ENCODE measurements at places on chromosomes 3 and 15.

- no peak for DNase-seq
Measured at GRCh38 chr3:5754602-5755001, 567.1 kb downstream of the EDEM1 start.

DNA sequence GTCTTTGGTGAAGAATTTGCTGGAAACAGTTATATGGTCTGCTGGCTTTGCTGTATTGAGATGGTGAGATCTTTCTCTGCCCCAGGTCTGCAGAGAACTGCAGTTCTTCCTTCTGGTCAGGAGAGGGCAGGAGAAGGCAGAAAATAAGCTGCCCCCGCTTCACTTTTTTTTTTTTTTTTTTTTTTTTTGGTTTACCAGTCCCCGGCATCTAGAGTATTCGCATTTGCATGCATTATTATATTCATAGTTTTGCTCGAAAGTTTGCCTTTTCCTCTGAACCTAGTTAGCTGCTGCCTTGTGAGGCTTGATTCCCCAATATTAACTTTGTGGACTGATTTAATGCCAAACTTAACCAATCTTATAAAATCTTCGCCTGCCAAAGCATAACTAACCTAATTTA lies 10.6 kb upstream of the PARL start:
- peak; percentile 52 for DNase-seq

GRCh38 chr15:25242957-25243799 lies 195.6 kb downstream of the UBE3A start:
- DNase-seq = no peak

GRCh38 chr3:23776352-23776891 lies 29.3 kb upstream of the UBE2E1 start:
- DNase-seq = peak; percentile 85

DNA sequence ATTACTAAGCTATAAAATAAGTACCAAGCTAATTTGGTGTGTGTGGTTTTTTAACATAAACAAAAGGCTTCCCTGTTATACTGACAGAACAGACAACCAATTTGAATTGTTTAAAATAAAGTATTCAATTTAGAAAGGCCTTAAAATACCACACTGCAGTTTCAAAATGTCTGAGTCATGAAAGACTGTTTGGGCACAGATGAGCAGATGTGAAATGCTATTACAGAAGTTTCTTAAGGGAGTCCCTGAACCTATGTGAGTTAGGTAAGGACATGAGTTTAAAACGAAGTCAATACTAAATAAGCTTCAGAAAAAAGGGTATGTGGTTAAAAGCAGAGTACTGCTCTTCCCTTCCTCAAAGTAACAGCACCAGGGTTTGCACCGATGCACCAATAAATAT lies 69.7 kb upstream of the SETMAR start:
- no peak for DNase-seq

DNA sequence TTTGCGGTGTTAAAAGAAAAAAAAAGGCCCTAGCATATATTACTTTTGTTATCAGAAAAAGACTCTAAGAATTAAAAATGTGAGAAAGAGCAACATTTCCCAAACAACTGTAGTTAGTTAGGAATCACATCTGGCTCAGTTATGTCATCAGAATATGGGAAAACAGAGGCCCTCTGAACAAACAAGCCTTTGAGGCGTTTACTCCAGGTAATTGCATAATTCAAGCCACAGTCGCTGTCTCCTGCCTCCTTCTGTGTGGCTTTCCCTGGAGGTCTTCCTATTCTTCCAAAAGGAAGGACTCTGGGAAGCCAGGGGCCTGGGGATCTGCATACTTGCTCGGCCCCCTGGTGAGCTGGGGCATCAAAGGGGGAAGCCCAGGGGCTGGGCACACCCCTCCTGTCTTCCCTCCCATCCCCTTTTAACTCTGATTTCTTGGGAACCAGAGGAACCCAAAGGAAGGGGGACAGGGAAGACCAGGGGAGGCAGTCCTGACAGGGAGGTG lies 3.7 kb upstream of the FAM107A start:
- no peak for DNase-seq

DNA sequence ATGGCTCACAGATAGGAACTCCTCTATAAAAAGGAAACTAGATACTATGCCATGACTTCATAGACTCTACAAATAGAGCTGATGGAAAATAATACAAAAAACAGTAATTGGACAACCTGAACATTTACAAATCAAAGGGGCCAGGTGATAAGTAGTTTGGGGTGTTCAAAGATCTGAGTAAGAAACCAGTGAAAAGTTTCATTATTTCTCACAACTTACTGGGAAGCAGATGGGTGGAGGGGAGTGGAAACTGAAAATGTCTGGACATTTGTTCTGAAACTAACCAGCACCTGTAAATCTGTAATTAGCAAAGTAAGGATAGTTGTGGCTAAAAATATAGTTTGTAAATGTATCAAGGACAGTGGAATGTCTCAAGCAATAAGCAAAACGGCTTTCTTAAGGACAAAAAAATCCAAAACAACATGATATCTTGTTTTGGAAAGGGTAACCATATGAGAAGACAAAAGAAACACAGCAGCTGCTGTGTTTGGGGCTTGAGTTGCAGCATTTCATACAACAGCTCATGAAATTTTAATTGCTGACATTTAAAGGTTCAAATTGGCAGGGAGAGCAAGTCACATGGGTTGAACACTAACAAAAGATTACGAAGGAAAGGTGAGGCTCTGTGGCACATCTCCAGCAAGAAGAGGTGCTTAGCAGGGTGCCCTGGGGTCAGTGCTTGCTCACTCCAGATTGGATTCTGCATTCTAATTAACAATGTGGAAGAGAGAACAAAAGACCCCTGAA lies 26.8 kb upstream of the THBS1 start:
- DNase-seq = no peak

DNA sequence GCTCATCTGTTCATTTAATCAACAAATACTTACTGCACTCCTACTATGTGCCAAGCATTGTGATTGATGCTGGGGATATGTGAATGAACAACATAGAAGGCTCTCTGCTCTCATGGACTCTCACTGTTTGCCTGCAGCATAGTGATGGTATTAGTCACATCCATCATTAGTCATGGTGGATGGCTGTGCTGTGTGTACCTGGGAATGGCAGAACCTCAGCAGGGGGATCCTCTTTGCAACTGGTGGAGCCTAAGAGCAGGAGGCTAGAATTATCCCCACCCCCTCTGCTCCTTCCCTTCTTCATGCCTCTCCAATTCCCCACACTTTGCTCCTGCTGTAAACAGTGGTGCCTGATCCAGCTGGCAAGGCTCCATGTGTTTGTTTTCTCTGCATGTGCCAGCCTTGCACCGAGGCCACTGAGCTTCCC lies 20.5 kb downstream of the BOC start:
- DNase-seq = peak; percentile 93

- no peak for DNase-seq
Measured at GRCh38 chr3:197507081-197507480, 48.7 kb downstream of the BDH1 start.

GRCh38 chr3:136957751-136958288 lies at the start of gene IL20RB:
Gene IL20RB (plus strand): TSS chr3:136957983. CDS start chr3:136958114, 131 bp downstream.
- DNase-seq = peak; percentile 66

GRCh38 chr15:77071305-77072223 lies 655 bp upstream of the TSPAN3 start:
- DNase-seq = no peak

- DNase-seq = no peak
Measured at GRCh38 chr3:197026481-197026866, 3.1 kb downstream of the MELTF start.

DNA sequence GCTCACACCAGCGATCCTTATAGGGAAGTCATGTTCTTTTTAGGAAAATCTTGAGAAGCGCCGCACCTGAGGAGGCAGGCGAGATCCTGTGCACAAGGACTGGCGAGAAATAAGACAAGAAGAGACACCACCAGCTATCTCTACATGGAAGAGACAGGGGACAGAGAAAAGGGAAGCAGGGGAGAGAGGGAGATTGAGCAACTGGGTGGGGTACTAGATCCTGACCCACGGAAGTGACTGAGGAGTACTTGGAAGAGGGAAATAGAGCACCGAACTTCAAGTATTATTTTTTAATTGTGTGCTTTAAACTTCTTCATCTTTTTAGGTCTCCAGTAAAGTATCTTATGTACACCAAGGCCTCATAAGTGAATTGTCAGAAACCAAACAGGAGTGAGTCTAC lies 742.0 kb upstream of the LMCD1 start:
- no peak for DNase-seq

DNA sequence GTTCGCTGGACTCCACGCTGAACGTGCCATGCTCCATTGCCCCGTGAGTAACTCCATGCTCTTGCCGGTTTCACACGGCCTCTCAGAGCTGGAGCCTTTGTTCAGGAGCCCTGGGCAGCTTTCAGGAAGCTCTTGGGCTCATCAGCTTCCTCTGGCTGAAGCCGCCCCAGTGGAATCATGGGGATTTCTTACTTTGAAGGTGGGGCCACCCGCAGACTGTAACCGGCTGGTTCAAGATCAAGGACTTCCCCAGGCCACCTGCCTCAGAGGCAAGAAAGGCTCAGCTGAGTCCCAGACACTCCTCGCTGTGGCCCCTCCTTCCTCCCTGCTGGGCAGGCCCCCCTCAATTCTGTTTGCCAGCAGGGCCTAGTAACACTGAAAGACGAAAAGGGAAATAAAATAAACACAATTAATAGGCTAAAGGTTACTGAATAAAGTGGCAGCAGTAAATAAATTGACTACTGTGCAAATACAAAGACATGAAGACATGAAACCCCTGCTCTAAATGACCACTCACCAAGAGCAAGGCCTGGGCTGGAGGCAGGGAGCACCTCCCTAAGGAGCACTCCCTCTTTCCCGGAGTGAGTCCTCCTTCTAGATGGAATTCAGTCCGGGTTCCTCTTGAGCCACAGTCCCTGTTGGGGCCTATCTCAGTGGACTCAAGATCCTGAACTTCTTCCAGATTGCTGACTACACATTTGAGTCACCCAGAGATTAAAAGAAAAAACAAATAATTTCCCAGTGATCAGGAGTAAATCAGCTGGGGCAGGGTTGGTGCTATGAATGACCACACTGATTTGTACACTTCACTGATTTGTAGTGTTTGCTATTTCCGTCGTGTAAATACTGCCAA lies 51.0 kb downstream of the ZDHHC19 start:
- peak; percentile 45 for DNase-seq
